ENCODE measurements at places on chromosomes 7 and 10.

GRCh38 chr7:44569959-44570358, 3.7 kb downstream of the DDX56 start:
- no peak for DNase-seq

DNA sequence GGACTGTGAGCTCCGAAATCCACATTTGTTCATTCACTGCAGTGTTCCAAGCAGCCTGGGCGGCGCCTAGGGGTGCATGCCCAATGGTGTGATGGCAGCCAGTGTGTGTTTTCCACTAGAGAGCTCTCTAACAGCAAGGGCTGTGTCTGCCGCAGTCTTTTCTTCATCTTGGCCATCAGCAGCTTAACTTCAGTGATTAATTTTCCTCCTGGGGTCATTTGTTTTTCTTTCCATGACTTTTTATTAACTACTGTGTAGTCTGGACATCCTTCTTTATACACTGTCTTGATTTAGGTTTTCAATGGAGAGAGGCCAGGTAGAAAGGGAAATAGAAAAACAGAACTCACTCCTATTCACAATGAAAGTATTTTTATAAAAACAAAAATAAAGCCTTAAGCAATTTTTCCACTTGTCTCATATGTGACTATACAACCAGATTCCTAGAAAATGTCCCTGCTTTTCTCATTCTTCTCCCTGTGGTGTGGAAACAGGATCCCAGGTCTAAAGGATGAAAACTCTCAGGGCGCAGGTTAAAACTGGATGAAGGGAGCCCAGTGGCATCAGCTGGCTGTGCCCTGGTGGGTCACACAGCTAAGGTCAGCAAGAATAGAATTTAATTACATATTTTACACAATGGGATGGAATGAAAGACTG, 176.8 kb downstream of the PKD1L1 start:
- no peak for DNase-seq

DNA sequence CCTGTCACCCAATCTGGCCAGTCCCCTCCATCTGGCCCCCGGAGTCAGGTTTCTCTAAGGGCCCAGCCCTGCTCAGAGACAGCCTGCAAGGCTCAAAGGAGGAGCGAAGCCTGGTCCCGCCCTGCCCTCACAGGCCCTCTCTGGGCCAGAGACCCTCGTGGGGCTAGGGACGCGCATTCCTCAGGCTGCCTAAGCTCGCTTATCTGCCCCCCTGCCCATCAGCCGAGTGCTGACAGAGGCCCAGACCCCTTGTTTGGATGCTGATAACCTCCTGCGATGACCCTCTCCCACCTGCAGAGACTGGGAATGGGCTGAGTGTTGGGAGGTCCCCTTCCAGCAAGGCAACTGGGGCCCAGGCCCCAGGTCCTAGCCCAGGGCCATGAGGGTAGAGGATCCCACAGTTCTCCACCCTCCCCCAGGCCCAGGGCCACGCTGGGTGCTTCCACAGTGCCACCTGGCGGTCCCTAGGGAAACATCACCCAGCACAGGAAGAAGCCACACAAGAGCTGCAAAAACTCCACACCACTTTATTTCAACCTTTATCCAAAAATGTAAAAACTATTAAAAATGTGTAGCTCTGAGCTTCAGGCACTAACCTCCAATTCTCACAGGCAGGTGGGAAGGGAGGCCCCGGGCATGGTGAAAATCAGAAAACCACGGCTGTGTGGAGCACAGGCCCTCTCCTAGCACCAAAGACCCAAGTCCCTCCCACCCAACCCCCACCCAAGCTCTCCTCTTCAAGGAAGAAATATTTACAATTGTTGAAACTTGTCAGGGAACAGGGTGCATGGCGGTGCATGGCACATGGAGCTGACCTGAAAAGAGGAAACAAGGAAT, 2.2 kb downstream of the NPM3 start:
- no peak for DNase-seq

GRCh38 chr7:92699560-92699959, 109.4 kb upstream of the FAM133B start:
- no peak for DNase-seq

DNA sequence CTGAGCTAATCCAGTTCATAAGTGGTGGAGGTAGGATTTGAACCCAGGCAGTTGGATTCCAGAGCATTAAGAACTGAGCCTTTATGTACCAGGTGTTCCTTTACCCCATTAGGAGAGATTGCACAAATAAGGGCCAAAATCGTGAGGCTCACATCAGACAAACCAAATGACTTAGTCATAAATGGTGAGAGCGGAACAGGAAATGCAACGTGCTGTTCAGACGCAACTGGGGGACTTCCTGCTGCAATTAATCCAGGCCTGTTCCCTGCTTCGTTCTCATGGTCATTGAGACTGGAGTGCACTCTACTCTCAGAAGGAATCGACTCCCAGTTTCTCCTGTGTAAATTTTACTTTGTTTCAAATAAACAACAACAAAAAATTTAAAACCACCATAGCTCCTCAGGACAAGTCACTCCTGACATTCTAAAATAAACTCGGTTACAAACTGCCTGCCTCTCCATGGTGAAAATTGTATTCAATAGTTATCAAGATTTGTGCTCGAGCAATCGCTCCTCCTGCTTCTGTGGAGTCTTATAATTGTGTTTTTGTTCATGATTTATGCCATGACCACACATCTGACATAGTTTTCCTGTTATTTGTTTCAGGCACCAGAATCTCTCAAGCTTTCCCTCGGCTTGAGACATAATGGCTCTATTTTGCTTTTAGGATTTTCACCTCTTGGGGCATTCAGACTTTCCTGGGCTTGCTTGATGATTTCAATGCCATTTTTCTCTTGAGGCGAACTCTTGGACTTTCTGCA, 115.3 kb upstream of the BMPER start:
- DNase-seq = no peak

DNA sequence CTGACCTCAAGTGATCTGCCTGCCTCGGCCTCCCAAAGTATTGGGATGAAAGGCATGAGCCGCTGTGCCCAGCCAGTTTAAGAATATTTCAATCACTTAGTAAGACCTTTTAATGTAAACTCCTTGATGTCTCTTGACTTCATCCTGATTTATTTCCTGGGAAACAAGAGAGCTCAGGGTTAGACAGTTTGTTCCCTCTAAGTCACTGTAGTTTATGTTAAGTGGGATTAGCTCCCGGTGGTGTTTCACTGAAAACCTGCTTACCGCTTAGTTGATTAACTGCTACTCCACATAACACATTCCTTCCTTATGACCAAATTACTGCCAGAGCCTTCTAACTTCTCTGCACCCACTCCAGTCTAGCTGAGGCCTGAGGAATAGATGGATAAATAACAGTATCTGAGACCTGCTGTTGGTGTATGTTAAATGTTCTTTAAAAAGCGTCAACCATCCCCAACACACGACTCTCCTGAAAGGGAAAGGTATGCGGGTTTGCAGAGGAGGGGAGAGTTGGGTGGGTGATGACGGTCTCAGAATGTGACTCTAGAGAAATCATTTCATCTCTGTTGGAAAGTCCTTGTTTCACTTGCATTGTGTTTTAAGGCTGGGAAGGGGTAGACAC, 48.7 kb downstream of the CREB3L2 start:
- no peak for DNase-seq

- no peak for DNase-seq
Measured at GRCh38 chr10:32887481-32887880, 70.5 kb downstream of the ITGB1 start.

- DNase-seq = no peak
Measured at GRCh38 chr7:22666732-22667131, 60.3 kb upstream of the IL6 start.

DNA sequence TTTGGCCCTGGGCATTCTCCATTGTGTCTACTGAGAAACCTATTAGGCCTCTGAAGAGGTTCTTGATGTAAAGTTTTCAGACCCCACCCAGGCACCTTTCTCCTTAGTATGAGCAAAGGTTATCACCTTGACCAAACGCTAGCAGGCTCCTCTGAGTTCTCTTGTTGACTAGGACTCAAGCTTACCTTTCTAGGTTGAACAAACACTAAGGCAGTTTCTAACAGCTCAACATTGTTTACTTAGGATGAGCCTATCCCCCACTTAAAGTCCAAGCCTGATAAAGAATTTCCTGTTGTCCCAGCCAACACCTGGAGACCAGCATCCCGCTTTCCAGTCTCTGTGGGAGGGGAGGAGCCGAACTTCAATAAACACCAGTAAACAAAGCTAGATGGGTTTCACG, 26.3 kb upstream of the ITGB8 start:
- no peak for DNase-seq
